ENCODE measurements at places on chromosomes 3 and 15. TPM values are rescaled to one million over a fixed set of nuclear protein-coding genes. Genes with fewer than 3 reads are reported as not detected.

TMEM212 gene
- total RNA-seq, result not detected

DNA sequence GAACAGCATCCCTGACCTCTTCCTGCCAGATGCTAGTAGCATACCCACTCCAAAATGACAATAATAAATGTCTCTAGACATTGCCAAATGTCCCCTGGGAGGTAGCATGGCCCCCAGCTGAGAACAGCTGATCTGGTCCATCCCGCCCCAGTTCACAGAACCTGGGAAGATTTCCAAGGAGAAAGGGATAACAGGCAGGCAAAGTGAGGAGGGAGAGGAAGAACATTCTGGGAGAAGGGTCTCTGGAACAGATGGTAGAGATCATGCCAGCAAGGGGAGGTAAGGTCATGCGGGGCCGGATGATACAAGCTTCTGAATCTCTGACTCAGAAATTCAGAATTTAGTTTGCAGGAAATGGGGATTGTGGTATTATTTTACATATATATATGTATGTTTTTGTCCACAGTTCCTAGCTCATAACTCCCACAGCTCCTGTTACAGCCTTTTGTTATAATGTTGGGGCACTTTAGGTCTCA is 192.7 kb downstream of the SUCLG2 start:
- no peak for DNase-seq

- no peak for DNase-seq
Measured at GRCh38 chr15:68205954-68206539, 915 bp upstream of the CALML4 start.

SPINK8 gene
- total RNA-seq, result not detected

DNA sequence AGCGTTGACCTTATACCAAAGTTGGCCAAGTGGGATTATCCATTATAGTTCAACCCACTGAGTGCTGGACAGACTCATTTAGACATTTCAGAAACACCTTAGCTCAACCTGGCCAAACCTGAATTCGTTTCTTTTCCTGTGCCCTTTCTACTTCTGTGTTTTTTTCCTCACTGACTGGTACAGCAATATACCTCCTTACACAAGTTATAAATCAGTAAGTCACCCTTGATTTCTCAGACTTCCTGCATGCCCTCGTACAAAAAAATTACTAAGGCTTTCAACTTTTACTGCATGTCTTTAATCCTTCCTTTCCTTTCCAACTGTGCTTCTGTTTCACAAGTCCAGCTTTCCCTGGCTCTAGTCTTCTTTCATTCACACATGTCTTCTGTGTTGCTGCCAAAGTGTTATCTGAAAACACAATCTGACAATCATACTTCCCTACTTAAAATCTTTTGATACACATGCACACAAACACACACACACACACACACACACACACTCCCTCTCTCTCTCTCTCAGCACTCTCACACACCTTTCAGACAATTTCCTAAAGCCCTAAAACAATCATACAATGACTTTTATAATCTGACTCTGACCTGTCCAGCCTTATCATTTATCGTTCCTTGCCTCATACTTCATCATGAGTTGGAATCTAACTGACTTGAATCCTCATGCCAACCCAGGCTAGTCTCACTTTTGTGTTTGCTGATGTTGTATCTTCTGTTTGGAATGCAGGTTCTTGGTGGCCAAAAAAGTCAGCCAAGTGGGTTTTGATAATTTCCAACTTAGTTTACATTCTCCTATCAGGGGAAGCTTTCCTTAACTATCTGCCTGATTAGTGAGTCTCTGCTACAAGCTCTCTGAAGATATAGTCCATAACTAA is 436.4 kb downstream of the NAALADL2 start:
- no peak for DNase-seq
